ENCODE measurements at places on chromosomes 5 and 9. TPM values are rescaled to one million over a fixed set of nuclear protein-coding genes. Genes with fewer than 3 reads are reported as not detected.

DNA sequence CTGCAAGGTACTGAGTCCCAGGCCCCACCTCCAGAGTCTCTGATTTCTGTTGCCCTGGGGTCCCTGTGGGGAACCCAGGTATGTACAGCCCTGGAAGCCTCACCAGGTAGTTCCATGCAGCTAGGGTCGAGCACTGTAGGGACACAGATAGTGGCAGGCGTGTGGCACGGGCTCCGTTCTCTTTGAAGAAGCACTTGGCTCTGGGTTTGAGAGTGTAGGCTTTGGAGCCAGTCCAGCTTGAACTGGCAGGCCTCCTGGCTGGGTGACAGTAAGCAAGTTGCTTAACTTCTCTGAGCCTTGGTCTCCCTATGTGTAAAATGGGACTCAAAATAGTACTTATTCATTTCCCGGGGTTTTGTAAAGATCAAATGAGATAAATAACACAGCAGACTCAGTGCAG, 5.6 kb downstream of the OLFM1 start:
- DNase-seq, result no peak

- no peak for DNase-seq
Measured at GRCh38 chr5:9547122-9547947, 1.5 kb upstream of the SEMA5A start.

GRCh38 chr9:130241198-130241535, 24.4 kb upstream of the HMCN2 start:
- no peak for DNase-seq

GRCh38 chr5:132211787-132212186, 15.9 kb downstream of the P4HA2 start:
- peak; percentile 75 for DNase-seq

GRCh38 chr5:56383761-56384160, 150.6 kb upstream of the ANKRD55 start:
- no peak for DNase-seq

DNA sequence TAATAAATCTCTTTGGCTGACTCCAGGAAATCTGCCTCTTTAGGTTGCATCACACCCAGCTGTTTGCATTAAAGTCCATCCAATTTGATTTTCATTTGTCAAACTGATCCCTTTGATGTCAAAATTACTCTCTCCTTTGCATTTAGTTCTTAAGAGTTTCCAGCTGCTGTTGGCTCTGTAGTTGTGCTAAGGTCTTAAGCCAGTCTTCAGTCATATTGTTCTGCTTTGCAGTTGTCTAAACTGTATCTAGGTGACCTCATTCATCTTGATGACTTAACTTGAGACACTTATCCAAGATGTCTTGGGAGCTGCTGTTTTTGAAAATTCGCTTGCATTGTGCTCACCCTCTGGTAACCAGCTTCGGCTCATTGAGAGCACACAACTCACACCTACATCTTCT, 386.9 kb upstream of the TLE4 start:
- no peak for DNase-seq

DNA sequence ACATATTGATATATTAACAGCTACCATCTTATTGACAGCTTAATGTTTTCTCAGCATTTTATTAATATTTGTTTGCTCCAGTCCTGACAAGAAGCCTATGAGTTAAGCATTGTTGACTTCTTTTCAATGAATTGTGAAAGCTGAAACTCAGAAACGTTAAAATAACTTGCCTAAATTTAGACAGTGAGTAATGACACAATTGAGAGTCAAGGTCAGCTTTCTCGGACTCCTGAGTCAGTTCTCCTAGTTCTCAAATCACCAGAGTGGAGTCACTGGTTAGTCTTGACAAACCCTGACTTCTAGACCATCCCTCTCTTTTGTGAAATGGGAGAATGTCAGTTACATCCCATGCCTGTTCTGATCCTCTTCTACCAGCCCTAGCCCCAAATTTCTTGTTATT, 222.7 kb upstream of the ACO1 start:
- DNase-seq, result no peak

- no peak for DNase-seq
Measured at GRCh38 chr9:93600504-93600903, 24.1 kb downstream of the PHF2 start.

DNA sequence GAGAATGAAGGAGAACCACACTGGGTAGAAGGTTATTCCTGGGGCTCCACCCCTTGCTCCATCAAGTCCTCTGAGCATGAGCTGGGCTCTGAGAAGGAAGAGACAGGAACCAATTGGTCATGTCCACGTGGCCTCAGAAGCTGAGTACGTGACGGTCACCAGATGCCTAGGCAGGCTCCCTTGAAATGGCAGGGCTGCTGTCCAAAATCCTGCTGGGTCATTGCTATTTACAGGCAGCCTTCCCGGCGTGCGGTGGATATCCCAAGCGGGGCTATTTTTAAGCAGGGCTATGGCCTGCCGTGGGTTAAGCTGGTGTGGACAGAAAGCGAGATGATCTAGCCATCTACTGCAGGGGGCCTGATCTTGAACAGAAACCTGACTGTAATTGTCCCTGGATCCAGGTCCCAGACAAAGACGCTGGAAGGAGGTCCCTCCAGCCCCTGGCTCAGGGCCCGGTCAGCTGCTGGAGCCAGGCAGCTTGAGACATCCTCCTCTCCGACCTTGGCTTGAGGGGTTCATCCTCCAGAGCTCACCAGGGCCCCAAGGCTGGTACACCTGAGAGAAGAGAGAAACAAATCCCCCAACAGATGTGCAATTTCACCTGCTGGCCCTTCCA, 550 bp upstream of the CKMT2 start:
- DNase-seq, result peak; percentile 91

DNA sequence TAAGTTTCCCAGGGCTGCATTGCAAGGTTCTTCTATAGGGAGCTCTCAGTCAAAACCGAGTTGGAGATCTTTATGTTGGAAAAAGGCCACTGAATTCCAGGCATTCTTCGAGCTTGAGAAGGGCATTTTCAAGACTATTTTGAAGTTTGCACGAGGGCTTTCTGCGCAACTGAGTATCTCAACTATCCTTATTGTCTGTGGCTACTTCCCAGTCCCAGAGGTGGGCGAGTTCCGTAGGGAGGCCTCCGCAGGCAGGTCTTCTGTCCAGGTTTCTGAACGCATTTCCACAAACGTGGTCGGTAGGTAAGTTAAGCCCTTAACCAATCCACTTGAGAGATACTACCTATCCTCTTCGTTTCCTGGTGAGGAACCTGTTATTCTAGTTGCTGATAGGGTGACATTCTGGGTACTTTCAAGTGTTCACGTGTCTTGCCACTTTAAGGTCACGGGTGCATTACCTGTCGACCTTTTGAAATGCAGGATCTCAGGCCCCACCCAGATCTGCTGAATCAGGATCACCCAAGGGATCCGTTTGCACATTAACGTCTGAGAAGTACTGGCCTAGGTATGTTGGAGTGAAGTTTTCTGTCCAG, 51.4 kb upstream of the TJP2 start:
- no peak for DNase-seq

- DNase-seq, result no peak
Measured at GRCh38 chr9:17928228-17928627, 349.4 kb downstream of the SH3GL2 start.

DNA sequence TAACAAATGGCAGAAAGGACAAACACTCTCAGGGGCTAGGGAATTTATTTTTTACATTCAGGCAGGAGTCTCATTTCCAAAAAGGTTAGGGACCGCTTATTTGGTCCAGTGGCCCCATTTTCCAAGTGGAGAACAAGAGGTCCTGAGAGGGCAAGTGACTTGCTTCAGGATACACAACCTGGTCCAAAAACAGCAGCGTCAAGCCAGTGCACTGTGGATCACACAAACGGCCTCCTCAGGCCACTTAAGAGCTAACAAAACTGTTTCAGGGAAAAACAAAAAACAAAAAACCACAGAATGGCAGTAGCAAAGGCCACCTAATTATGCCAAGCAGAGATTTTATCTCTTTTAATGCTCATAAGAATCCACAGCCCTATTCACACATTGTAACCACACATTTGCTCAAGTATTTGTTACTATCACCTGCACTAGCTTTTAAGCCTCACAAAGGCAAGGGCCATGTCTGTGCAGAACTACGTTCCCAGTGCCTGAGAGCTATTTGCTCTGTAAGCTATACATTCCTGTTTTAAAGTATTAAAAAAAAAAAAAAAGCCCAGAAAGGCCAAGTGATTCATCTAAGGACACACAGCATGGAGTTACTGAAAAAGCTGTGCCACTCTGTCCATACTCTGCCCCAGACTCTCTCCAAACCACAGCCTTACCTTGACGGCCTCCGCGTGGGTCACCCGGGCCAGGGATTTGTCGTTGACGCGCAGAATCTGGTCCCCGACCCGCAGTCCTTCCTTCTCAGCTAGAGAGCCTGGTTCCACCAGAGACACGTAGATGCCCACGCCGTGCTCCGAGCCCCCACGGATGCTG, 1.5 kb downstream of the WHRN start:
- DNase-seq, result no peak

GRCh38 chr5:89342106-89342876, 459.3 kb upstream of the MEF2C start:
- DNase-seq, result no peak

GRCh38 chr9:106104887-106105286, 410.5 kb downstream of the TMEM38B start:
- no peak for DNase-seq

DNA sequence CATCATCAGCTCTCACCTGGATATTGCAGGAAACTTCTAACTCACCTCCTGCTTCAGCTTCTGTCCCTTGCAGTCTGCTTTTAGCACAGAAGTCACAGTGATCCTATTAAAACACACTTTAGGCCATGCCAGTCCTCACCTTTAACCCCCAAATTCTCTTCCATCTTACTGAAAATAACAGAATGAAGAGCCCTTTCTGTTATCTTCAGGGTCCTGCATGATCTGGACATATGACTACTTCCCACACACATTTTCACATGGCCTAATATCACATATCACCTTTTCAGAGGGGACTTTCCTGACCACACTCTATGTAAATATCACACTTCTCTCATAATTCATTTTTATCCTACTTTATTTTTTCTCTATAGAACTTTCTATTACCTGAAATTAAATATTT, 550.6 kb upstream of the CLINT1 start:
- DNase-seq, result no peak

GRCh38 chr5:102660111-102660510, 95.0 kb upstream of the PAM start:
- DNase-seq, result no peak

DNA sequence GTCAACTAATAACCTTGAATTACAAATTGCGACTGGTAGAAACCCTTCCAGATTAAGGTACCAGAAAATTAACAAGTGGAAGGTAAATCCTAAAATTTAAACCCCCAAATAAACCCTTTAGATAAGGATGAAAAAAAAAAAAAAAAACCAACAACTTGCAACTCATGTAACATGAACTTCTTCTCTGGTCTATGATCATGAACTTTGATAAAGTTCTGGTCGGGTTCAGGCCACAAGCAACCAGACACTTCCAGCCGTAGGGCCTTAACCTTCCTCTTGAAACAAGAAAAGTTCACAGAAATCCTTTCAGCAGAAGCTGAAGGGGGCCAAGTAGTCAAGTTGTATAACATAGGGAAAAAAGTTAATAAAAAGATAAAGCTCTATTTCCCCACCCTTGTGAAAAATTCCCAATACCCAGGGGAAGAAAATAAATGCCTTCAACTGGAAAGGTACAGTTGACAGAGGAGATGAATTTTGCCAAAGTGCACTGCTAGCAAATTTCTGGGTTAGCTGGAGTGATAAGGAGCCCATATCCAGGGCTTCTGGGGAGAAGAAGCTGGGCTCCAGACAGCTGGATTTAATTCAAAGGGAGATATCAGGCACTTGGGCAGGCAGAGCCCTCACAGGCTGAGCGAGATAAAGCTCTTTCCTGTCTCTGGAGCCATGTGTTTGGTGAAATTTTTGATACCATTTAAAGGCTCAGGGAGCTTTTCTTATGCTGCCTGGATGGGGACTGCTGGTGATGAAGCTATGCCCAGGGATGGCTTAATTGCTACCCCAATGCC, 234.2 kb upstream of the PANK3 start:
- no peak for DNase-seq

DNA sequence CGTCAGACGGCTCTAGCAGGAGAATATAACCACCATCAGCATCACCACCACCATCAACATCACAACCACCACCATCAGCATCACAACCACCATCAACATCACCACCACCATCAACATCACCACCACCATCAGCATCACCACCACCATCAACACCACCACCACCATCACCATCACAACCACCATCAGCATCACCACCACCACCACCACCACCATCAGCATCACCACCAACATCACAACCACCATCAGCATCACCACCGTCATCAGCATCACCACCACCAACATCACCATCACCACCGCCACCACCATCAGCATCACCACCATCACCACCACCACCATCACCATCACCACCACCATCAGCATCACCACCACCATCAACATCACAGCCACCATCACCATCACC, 210.7 kb downstream of the C9orf50 start:
- DNase-seq, result no peak

GRCh38 chr5:157602505-157602904, 26.9 kb upstream of the ADAM19 start:
- no peak for DNase-seq

- DNase-seq, result no peak
Measured at GRCh38 chr5:118698774-118699173, 289.6 kb downstream of the DTWD2 start.

GRCh38 chr9:135617991-135618411, 21.3 kb downstream of the GLT6D1 start:
- no peak for DNase-seq

DNA sequence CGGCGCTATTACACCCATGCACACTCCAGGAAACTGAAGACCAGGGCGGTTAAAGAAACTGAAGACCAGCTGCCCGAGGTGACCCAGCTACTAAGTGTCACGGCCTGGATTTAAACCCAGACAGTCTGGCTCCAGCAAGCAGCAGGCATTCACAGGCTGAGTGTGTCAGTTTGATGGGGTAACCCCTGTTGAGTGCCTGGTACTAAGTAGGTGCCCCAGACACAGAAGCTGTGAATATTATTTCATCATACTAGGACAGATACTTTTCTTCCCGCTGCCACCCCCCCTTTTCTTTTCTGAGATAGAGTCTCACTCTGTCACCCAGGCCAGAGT, 7.3 kb downstream of the ENG start:
- no peak for DNase-seq

- DNase-seq, result no peak
Measured at GRCh38 chr9:115121181-115121580, 3.2 kb upstream of the TNC start.

Gene COL23A1
- 9.3 TPM for polyA plus RNA-seq

Gene INSYN2B
- not detected for polyA plus RNA-seq

Gene SGTB
- polyA plus RNA-seq, result 2.4 TPM
